Activated CD4-positive, alpha-beta T cell treated with anti-CD3 and anti-CD28 coated beads for 24 hours (primary cell): ENCODE measurements at places on chromosomes 3 and 15.

DNA sequence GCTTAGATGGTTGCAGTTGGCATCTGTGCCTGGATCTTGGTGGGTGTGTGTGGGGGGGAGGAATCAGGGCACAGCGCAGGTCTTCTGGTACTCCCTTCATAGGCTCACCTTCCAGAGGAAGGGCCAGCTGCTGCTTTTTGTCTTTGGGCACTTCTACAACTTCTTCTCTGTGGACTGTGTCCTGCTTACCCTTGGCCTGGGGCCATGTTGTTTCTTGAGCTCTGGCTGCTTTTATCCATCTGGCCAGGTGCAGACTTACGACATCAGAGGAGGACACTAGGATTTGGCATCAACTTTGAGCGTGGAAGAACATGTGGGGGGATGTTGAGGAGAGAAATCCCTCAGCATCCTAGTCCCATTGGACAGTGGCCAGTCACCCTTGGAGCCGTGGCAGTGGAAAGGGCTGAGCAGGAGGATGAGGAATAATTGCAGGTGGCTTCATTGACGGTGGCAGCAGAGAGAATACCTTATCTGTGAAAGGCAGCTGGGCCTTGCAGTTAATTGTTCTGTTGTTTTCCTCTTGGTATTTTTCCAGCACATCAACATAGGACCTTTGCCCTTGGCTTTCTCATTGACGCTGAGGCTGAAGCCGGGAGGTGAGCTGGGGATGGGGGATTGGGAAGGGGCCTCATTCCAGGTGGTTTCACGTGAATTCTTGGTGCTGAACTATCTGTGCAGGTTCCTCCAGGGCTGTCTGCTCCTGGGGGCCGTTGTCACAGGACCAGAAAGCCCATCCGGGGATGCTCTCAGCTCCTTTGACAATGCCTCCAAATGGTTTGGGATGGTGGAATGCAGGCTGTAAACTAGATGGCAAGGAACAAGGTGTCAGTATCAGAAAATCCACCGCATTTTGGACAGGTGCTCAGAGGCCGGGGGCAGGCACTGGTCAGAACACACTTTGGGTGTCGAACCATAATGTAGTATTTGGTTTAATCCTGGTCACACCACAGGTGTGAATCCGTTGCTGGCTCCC is 9.7 kb downstream of the EPHB1 start:
- no peak for DNase-seq

- DNase-seq, result no peak
Measured at GRCh38 chr3:104738271-104738670, 628.4 kb upstream of the ALCAM start.

DNA sequence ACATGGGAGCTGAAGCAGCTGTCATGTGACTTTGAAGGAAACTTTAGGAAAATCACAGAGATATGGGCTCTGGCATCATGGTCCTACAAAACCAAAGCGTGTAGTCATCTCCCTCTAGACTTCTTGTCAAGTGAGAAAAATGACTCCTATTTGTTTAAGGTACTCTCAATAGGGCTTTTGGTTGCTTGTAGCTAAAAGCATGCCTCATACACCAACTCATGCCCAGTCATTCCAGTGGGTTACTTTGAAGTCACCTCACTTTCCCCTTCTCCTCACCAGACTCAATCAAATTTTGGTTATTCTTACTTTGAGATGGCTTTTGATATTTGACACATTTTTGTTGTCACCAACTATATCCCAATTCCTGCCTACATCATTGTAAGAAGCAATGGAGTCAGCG is 81.6 kb downstream of the BOC start:
- DNase-seq, result no peak

DNA sequence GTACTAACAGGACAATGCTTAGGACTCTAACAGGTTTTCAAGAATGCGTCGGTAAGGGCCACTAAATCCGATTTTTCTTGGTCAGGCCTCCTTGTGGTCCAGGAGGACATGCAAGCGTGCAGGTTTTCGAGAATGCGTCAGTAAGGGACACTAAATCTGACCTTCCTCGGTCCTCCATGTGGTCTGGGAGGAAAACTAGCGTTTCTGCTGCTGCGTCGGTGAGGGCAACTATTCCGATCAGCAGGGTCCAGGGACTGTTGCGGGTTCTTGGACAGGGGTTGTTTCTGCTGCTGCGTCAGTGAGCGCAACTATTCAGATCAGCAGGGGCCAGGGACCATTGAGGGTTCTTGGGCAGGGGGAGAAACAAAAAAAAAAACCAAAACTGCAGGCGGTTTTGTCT is 7.8 kb upstream of the UBP1 start:
- no peak for DNase-seq
